ENCODE measurements at places on chromosomes 16 and 17.

DNA sequence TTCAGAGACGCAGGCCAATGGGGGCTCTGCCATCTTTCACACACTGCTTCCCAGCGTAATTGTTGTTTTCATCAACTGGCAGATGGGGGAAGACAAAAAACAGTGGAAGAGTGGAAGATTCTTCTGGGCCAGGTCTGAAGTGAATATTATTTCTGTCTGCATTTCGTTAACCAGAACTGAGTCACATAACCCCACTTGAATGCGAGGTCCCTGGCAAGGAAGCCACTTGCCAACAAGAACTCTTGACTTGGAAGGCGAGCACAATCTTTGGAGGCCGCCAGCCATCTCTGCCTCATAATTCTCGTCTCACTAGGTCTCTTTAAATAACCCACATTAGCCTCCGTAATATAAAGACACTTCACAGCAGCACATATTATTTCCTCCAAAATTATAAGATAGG, 75.4 kb downstream of the CYB561 start:
- no peak for DNase-seq

GRCh38 chr17:71780596-71780995, 340.2 kb upstream of the SOX9 start:
- no peak for DNase-seq

- no peak for DNase-seq
Observed at GRCh38 chr16:52318302-52319009, 228.5 kb downstream of the TOX3 start.

DNA sequence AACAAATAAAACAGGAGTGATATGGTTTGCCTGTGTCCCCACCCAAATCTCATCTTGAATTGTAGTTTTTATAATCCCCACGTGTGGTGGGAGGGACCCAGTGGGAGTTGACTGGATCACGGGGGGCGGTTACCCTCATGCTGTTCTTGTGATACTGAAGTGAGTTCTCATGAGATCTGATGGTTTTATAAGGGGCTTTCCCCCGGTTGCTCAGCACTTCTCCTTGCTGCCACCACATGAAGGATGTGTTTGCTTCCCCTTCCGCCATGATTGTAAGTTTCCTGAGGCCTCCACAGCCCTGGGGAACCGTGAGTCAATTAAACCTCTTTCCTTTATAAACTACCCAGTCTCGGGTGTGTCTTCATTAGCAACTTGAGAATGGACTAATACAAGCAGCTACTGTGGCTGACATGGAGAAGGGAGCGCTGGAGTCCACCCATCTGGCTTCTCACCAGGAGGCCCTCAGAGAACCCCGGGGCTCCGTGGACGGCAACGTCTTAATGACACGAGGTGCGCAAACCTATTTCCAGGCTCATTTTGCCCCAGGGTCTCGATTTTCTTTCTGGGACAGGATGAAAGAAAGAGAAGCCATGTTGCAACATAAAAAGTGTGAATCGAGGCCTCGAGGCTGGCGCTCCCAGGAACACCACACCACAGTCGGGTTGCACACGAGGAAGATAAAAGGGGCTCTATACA, 129.5 kb downstream of the DYNLRB2 start:
- no peak for DNase-seq

- no peak for DNase-seq
Observed at GRCh38 chr16:85459529-85460251, 153.4 kb upstream of the GSE1 start.

- DNase-seq = no peak
Observed at GRCh38 chr16:24815021-24815420, 30.7 kb upstream of the SLC5A11 start.

- no peak for DNase-seq
Observed at GRCh38 chr17:44610331-44610730, 45.9 kb upstream of the MEIOC start.

DNA sequence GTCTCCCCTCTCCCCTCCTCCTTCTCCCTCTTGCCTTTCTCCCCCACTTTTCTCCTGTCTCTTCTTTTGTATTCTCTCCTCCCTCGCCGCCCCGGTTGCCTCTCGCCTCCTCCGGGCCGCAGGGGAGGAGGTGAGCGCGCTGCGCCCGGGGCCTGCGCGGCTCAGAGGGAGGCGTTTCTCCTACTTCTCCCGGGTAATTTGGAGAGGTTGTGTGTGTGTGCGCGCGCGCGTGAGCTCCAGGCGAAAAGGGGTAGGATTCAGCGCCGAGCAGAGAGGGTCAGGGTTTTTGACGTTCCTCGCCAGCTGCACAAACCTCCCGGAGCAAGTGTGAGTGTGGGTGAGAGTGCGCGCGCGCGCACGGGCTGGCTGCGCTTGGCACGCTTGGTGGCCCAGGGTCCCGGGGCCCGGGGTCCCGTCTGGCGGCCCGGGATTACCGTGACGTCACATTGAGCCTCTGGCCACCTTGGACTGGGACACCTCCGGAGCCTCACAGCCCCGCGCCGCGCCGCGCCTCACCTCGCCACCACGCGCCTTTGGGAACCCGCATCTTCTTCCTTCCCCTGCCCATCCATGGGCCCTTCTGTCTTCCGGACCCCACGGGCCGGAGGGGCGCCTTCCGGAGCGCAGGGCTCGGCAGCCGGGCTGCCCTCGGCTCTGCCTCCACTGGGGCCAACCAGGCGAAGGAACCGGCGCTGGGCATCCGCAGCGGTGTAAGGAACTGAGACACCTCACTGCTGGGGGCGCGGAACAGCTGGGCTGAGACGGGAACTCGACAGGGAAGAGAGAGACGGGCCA, 479 bp downstream of the IRX6 start:
- no peak for DNase-seq

GRCh38 chr16:86509759-86510464, 415 bp upstream of the FOXF1 start:
- DNase-seq = no peak

DNA sequence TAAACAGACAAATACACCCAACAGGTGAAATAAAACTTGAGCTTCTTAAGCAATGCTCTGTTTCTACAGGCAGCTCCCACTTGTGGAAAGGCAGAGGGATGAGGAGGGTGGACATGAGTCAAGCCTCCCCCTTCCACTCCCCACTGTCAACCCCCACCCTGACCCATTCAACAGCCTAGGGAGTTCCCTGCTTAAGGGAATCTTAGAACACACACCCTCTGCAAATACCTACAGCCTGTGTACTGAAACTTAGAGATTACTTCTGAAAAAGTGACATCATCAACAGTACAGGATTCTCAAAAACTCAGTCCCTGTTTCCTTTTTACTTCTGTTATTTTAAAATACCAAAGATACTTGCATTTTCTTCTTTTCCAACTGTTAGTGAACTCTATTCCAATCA, 345.4 kb downstream of the SOX9 start:
- DNase-seq = no peak

DNA sequence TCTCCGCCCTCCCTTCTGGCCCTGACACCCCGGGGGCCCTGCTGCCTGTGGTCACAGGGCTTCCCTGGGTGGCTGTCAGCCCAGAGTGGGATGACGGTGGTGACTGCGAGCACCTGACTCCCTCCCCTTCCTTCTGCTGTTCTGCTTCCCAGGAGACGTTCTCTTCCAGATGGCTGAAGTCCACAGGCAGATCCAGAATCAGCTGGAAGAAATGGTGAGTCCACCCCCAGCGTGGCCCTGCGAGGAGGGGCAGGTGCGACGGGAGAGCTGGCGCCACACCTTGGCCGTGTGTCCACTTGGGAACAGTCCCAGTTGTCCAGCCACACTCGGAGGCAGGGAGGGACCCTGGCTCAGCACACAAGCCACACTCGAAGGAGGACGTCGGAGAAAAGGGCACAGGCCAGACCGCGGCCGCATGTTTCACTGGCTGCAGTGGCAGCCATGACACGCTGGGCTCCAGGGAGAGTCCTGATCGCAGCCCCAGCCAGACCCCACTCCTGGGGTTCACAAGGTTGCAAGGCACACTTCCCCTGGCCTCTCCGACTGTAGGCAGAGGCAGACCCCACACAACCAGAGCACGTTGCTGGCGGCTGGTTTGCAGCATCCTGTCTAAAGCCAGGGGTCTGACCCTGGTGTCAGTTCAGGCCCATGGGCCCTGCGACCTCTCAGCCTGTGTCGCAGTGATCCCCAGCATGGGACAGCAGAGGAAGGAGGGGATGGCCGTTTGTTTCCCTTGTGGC, 49.9 kb downstream of the BAIAP2 start:
- no peak for DNase-seq

GRCh38 chr17:74192950-74193781, 10.3 kb upstream of the RPL38 start:
- no peak for DNase-seq

- no peak for DNase-seq
Observed at GRCh38 chr17:50328363-50329325, 17.3 kb upstream of the XYLT2 start.

DNA sequence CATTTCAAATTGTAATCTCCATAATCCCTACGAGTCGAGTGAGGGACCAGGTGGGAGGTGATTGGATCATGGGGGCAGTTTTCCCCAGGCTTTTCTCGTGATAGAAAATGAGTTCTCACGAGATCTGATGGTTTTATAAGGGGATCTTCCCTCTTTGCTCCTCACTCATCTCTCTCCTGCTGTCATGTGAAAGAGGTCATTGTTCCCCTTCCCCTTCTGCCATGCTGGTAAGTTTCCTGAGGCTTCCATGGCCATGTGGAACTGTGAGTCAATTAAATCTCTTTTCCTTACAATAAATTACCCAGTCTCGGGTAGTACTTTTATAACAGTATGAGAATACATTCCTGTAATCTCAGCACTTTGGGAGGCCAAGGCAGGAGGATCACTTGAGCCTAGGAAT, 76.7 kb upstream of the MARCHF10 start:
- no peak for DNase-seq

DNA sequence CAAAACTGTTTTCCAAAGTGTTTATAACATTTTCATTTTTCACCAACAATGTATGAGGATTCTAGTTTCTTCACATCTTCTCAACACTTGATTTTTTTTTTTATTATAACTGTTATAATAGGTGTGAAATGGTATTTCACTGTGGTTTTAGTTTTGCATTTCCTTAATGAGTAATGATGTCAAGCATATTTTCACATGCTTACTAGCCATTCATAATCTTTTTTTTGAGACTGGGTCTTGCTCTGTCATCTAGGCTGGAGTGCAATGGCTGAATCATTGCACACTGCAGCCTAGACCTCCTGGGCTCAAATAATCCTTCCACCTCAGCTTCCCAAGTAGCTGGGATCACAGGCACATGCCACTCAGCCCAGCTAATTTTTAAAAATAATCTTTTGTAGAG, 65.1 kb downstream of the EFCAB13 start:
- DNase-seq = no peak

- DNase-seq = peak; percentile 61
Observed at GRCh38 chr17:21041741-21042457, 912 bp downstream of the USP22 start.

DNA sequence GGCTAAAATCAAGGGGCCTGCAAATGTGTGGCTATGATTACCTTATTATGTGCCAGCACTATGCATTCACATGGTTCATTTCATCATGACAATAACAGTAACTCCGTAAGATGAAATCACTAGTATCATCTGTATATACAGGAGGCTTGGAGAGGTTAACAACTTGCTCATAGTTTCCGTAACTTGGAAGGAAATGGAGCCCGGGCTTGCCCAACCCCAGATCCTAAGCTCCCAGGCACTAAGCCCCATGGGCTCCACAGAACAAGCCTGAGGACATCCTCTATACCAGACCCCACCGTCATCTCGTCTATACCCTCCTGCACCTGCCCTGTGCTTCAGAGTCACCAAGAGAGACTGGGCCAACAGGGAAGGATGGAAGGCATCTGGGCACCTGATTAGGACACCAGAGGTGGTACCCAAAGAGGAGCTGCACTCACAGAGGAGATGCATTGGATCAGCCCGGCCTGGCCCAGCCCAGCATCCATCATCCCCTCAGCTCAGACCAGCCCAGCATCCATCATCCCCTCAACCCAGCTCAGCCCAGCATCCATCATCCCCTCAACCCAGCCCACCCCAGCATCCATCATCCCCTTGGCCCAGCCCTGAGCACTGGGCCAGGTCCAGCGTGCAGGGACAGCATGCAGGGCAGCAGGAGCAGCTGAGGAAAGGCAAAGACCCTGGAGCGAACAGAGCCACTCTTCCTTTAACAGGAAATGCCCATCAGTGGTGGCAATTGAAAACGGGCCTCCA, 28.5 kb downstream of the NSMCE1 start:
- DNase-seq = no peak

DNA sequence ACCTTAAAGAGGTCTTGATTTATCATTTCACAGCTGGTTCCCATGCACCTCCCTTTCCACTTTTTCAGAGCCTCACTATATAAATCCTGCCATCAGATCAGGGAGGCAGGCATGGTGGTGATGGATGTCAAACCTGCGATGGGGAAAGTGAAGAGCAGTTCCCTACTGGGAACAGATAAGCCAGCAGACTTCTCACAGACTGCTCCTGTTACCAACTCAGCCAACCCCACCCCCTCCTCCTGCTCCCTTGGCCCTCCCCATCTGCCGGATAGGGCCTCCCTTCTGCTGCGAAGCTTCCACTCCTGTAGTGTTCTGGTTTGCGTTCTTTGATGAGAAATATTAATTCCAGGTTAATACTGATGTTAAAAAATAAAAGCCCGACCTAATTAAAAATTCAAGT, 232.1 kb downstream of the STX8 start:
- no peak for DNase-seq

DNA sequence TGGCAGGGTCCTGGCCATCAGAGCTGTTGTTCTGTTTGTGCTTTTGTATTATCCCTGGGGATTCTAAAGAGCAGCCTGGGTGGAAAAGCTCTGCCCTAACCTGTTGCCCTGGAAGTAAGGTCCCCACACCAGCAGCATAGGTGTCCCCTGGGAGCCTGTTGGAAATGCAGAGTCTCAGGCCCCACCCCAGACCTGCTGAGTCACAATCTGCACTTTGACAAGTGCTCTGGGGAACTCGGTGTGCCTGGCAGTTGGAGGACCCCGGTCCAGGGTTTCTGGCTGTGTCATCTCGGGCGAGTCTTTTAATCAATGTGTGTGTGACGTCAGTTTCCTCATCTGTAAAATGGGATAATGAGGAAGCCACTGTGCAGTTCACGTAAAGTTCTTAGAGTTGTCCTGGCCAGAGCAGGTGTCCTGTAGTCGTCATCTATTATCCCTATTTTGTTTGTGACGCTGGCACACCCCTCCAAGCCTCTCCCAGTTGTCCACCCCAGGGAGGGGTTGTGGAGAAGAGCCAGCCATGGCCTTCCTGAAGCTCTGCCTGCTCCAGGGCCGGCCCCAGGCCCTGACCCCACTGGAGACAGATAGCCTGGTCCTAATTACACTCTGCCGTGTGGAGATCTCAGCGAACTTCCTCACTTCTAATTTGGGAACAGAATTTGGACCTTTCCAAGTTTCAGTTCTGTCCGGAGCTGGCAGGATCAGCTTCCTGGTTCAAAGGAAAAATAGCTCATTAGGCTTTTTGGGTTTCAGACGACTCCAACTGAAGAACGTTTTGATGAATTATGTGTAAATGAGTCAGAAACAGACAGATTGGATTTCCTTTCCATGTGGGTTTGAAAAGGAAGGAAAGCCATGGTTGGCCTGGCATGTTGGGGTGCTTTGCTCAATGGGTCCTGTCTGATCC, 295.7 kb upstream of the FOXF1 start:
- no peak for DNase-seq

GRCh38 chr17:65472666-65473309, 88.7 kb downstream of the AXIN2 start:
- DNase-seq = no peak

- DNase-seq = peak; percentile 36
Observed at GRCh38 chr17:30332057-30332542, 1.8 kb downstream of the TMIGD1 start.

GRCh38 chr16:77758046-77758445, 30.3 kb upstream of the VAT1L start:
- no peak for DNase-seq

GRCh38 chr17:4365628-4366326, 698 bp downstream of the UBE2G1 start:
- DNase-seq = peak; percentile 28

- peak; percentile 8 for DNase-seq
Observed at GRCh38 chr17:76791053-76791980, 53.4 kb downstream of the MFSD11 start.

GRCh38 chr16:67781565-67781921, 24.8 kb downstream of the RANBP10 start:
- DNase-seq = no peak

All from activated T-helper 9 cell treated with anti-CD3 and anti-CD28 coated beads, Interleukin-2, amount 50 U/mL, for 16 hours (primary cell).